ENCODE measurements at places on chromosomes 1 and 21.

- peak; percentile 76 for DNase-seq
- H3K27ac ChIP-seq, result peak overlapping the region; percentile 78
- peaks cover 8% of the 10 kb centered on the region for H3K4me1 ChIP-seq
- no peaks in the 10 kb centered on the region for H3K27me3 ChIP-seq
- peak overlapping the region; percentile 48 for H3K4me3 ChIP-seq
- H3K36me3 ChIP-seq, result no peaks in the 10 kb centered on the region
Observed at GRCh38 chr1:6028042-6028850, 17.4 kb upstream of the KCNAB2 start.

DNA sequence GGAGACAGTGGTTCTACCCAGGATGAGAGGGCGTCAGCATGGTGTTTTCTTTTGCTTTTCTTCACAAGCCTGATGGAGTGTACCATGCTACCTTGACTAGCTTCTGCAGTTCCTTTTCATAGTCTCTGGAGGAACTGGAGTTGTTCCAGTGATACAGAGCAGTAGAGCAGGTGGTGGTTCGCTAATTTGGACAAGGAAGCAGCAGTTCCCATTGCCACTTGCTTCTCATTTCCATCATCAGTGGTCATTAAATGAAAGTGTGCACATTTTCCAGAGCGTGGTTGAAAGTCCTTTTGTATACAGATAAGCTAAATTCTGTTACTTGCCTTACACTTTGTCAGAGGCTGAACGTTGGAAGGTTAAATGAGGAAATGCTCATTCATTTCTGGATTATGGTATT is 182.3 kb downstream of the C1orf21 start:
- DNase-seq, result no peak
- no peaks in the 10 kb centered on the region for H3K36me3 ChIP-seq
- no peaks in the 10 kb centered on the region for H3K27me3 ChIP-seq
- H3K27ac ChIP-seq, result no peak overlapping the region
- H3K4me1 ChIP-seq, result no peaks in the 10 kb centered on the region

DNA sequence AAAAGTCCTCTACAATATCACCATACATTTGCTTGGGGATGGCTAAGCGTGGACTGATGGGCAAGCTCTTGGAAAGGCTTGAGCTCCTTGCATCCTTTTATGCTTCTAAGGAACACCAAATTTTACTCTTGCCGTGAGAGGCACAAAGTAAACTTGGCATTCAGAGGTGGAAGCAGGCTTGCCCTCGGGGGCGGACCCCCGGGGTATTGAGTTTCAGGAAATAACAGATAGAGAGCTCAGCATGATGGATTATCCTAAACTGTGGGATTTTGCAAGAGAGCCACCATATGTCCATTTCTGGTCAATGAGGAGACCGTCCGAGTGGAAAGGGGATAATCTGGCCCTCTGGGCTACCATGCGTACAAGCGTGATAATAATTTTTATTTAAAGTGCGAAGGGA is 14.0 kb downstream of the IFI16 start:
- DNase-seq, result no peak
- no peaks in the 10 kb centered on the region for H3K27me3 ChIP-seq
- H3K4me3 ChIP-seq, result no peak overlapping the region
- peaks cover 67% of the 10 kb centered on the region for H3K36me3 ChIP-seq
- H3K4me1 ChIP-seq, result peaks cover 12% of the 10 kb centered on the region
- no peak overlapping the region for H3K27ac ChIP-seq

DNA sequence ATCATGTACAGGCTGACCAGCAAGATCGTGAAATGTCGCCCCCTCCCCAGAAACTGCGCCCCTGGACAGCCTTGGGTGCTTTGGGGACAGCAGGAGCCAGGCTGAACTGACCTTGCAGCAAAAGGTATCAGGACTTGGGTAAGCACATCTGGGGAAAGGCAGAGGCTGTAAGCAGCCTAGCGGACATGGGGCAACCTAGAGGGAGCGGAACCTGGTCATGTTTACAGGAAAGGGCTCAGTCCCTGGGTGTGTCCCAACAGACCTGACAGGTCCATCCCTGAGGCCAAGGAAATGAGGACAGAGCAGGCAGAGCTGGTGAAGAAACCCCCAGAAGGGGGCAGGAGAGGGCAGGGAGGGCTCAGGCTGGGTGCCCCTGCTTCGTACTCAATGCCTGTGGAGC is 3.1 kb upstream of the S100A8 start:
- no peaks in the 10 kb centered on the region for H3K4me1 ChIP-seq
- H3K36me3 ChIP-seq, result no peaks in the 10 kb centered on the region
- DNase-seq, result no peak
- H3K27ac ChIP-seq, result no peak overlapping the region
- H3K4me3 ChIP-seq, result no peak overlapping the region

DNA sequence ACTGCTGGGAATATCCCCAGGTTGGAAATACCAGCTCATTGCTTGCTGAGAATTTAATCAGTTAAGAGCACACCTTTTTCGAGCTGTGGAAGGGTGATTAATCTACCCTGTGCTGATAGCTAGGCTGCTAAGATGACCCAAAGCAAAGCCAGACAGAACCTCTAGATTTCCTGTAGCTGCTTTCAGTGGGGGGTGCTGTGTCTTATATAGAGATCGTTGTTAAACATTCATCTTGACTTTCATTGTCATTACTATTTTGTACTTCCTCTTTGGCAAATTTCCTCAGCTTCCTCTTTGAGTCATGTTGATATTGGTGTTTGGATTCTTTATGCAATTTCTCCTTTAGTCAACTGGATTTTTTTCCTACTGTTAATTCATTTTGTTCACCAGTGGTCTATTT is 155.3 kb downstream of the DISC1 start:
- no peak for DNase-seq
- no peaks in the 10 kb centered on the region for H3K4me1 ChIP-seq
- H3K4me3 ChIP-seq, result no peak overlapping the region
- no peak overlapping the region for H3K27ac ChIP-seq

DNA sequence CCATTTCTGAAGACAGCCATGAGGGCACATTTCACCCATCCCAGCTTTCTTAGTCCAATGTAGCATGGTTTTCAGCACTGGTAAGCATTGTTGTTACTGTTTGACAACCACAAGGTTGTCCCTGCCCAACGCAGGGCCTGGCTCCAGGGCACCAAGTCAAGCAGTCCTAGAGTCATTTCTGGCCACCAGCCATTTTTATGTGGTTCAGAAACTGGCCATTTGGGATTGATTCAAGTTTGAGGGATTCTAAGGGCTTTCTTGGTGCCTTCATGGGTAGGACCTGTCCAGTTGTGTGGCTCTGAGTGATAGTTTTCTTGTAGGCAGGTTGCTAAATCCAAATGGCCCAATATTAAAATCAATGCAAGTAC is 535.4 kb upstream of the USP24 start:
- no peaks in the 10 kb centered on the region for H3K4me1 ChIP-seq
- H3K27ac ChIP-seq, result no peak overlapping the region
- H3K36me3 ChIP-seq, result no peaks in the 10 kb centered on the region
- H3K27me3 ChIP-seq, result no peaks in the 10 kb centered on the region
- no peak overlapping the region for H3K4me3 ChIP-seq
- DNase-seq, result no peak

- no peak overlapping the region for H3K4me3 ChIP-seq
- no peak overlapping the region for H3K27ac ChIP-seq
- H3K36me3 ChIP-seq, result no peaks in the 10 kb centered on the region
- H3K4me1 ChIP-seq, result peaks cover 56% of the 10 kb centered on the region
Observed at GRCh38 chr1:203276408-203276807, 28.9 kb upstream of the BTG2 start.

DNA sequence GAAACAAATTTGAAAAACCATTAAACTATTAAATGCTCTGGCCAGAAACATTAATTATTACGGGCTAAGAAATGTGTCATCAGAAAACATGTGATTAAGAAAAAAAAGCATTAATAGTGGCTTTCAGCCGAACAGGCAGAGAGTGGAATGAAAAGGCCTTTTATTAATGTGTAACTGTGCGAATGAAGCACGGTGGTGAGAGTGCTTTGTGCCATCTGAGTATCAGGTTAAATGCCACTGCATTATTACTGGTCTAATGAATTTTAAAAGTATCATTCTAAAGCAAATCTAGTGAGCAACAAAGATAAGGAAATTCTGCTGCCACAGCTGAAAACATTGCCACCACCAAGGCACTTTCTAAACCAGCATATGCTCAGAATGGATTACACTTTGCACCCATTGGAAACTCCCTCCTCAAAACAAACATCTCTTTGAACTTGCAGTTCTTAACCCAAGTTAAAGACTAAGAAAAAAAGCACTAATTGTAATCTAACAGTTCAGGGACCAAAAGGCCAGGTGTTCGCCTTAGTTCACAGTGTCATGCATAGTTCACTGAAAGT is 30.0 kb upstream of the SSX2IP start:
- no peak overlapping the region for H3K4me3 ChIP-seq
- H3K27ac ChIP-seq, result no peak overlapping the region
- H3K36me3 ChIP-seq, result no peaks in the 10 kb centered on the region
- no peak for DNase-seq
- no peaks in the 10 kb centered on the region for H3K27me3 ChIP-seq

- no peaks in the 10 kb centered on the region for H3K27me3 ChIP-seq
- no peak for DNase-seq
- no peaks in the 10 kb centered on the region for H3K4me1 ChIP-seq
- H3K27ac ChIP-seq, result no peak overlapping the region
Observed at GRCh38 chr1:53934170-53934765, 11.2 kb downstream of the IFT25 start.

GRCh38 chr1:89552471-89553081 is 27.9 kb downstream of the LRRC8B start:
- no peak for DNase-seq
- peak overlapping the region; percentile 34 for H3K4me3 ChIP-seq

GRCh38 chr1:220028346-220028895 is 17.9 kb downstream of the EPRS1 start:
- no peak overlapping the region for H3K27ac ChIP-seq
- H3K4me1 ChIP-seq, result no peaks in the 10 kb centered on the region
- H3K27me3 ChIP-seq, result no peaks in the 10 kb centered on the region
- H3K4me3 ChIP-seq, result no peak overlapping the region

DNA sequence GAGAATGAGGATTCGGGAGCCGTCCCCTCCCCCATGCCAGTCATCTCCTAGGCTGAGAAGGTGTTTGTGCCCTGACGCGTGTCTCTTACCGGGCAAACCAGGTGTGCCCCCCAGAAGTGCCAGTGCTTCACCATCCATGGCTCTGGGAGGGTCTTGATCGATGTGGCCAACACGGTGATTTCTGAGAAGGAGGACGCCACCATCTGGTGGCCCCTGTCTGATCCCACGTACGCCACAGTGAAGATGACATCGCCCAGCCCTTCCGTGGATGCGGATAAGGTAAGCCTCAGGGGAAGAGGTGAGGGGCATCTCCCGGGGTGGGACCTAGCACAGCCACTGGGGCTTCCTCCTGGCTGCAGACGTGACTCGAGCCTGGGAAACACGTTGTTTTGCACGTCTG is 959 bp downstream of the PADI6 start:
- H3K4me1 ChIP-seq, result no peaks in the 10 kb centered on the region
- no peak overlapping the region for H3K27ac ChIP-seq
- DNase-seq, result no peak
- no peak overlapping the region for H3K4me3 ChIP-seq
- peaks cover 42% of the 10 kb centered on the region for H3K27me3 ChIP-seq
- H3K36me3 ChIP-seq, result no peaks in the 10 kb centered on the region

- no peaks in the 10 kb centered on the region for H3K36me3 ChIP-seq
- no peak for DNase-seq
- peaks cover 5% of the 10 kb centered on the region for H3K4me1 ChIP-seq
- no peak overlapping the region for H3K4me3 ChIP-seq
- no peaks in the 10 kb centered on the region for H3K27me3 ChIP-seq
Observed at GRCh38 chr21:31130821-31131220, 92.5 kb upstream of the KRTAP19-8 start.

- H3K27ac ChIP-seq, result peak overlapping the region; percentile 99
- H3K27me3 ChIP-seq, result no peaks in the 10 kb centered on the region
- H3K4me3 ChIP-seq, result peak overlapping the region; percentile 84
- no peak for DNase-seq
Observed at GRCh38 chr1:93344886-93345632, 648 bp upstream of the DR1 start.

DNA sequence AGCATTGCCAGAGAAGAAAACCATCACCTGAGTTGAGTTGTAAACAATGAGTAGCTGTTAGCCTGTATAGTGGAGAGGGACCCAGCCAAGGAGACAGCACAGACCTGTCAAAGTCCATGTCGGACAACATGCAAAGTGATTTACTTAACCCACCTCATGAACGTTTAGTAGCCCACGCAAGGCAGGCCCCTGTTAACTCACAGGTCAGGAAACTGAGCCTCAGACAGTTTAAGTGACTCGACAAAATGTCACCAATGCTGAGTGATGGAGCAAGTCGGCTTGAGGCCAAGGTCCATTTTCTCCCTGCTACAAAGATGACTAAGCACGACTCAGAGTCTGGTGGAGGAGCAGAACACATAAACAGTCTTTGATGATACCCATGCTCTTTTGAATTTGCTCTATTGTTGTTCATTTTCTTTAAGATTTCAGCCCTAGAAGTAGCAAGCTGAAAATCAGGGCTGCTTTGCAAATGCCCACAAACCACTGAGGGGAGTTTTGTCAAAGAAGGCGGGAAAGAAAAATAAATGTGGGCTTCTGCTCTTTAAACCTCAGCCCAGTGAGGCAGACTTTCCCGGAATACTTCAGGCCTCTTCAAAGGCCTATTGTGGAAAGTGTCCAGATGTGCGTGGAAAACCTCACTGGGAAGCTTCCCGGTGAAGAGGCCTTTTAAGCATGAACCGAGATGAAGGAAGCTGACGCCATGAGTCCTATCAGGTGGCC is 83.8 kb upstream of the HOOK1 start:
- DNase-seq, result no peak
- no peaks in the 10 kb centered on the region for H3K36me3 ChIP-seq
- H3K27me3 ChIP-seq, result no peaks in the 10 kb centered on the region
- H3K27ac ChIP-seq, result peak overlapping the region; percentile 53
- H3K4me1 ChIP-seq, result peaks cover 33% of the 10 kb centered on the region

- no peak for DNase-seq
- H3K4me1 ChIP-seq, result peaks cover 63% of the 10 kb centered on the region
- H3K27me3 ChIP-seq, result no peaks in the 10 kb centered on the region
- H3K27ac ChIP-seq, result peak overlapping the region; percentile 12
- H3K4me3 ChIP-seq, result no peak overlapping the region
- H3K36me3 ChIP-seq, result peaks cover 5% of the 10 kb centered on the region
Observed at GRCh38 chr1:207832796-207833195, 78.1 kb downstream of the CD34 start.

DNA sequence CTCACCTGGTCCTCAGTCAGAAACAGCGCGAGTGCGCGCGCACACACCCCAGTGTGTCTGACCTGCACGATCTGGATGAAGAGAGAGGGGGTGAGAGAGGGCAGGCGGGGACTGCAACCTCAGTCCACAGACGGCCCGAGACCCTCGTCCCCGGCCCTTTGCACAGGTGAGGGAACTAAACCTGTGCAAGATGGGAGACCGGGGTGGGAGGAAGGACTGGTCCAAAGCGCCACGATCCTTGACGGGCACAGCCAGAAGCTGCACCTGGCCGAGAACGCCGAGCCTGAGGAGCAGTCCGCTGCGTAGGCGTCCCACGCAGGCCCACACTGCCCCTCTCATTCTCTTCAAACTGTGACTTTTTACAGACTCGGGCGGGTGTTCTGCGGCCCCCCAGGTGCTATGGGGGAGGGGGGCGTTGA is 519 bp upstream of the IQCC start:
- H3K27me3 ChIP-seq, result no peaks in the 10 kb centered on the region
- peaks cover 24% of the 10 kb centered on the region for H3K4me1 ChIP-seq
- peak; percentile 70 for DNase-seq
- H3K27ac ChIP-seq, result peak overlapping the region; percentile 49
- H3K36me3 ChIP-seq, result no peaks in the 10 kb centered on the region

GRCh38 chr1:225541383-225541782 is 111.5 kb downstream of the ENAH start:
- H3K4me1 ChIP-seq, result no peaks in the 10 kb centered on the region
- no peaks in the 10 kb centered on the region for H3K36me3 ChIP-seq
- no peak overlapping the region for H3K27ac ChIP-seq
- no peak for DNase-seq
- H3K27me3 ChIP-seq, result no peaks in the 10 kb centered on the region

- H3K27me3 ChIP-seq, result no peaks in the 10 kb centered on the region
- H3K27ac ChIP-seq, result no peak overlapping the region
- DNase-seq, result no peak
- no peaks in the 10 kb centered on the region for H3K36me3 ChIP-seq
- H3K4me1 ChIP-seq, result no peaks in the 10 kb centered on the region
Observed at GRCh38 chr1:36644556-36644955, 161.8 kb upstream of the CSF3R start.

All from upper lobe of right lung (tissue), 1 donor.